CD4-positive, alpha-beta T cell treated with Interleukin-12 subunit alpha and Interleukin-12 subunit beta, for 1 hour (primary cell): ENCODE measurements at places on chromosomes 4 and X.

GRCh38 chr4:174763454-174764104 is 65.5 kb downstream of the GLRA3 start:
- no peak for DNase-seq

GRCh38 chr4:122622400-122622799 is 1.5 kb upstream of the IL21 start:
- no peak for DNase-seq

DNA sequence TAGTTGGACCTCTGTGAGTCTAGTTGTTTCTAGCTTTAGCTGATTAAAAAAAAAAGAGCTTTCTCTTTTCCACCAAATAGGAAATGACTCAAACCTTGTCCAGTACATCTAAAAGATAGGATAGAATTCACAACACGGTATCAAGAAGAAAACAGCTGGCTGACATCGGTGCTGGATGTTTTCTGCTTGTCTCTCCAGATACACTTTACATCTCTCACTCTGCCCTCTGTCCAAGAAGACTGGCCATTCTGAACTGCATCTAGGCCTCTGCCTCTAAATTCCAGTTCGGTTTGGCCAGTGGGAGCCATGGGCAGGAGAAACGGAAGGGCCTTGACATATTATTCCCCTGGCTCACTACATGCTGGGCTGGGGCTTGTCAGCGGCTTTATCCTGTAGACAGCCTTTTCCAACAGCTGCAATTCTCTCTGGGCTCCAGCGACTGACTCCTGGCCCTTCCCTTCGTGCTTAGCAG is 57.3 kb upstream of the SHISA3 start:
- DNase-seq: no peak

GRCh38 chr4:8005814-8006215 is 66.2 kb upstream of the AFAP1 start:
- no peak for DNase-seq

- DNase-seq: no peak
Observed at GRCh38 chrX:38987198-38987651, 186.0 kb downstream of the MID1IP1 start.

DNA sequence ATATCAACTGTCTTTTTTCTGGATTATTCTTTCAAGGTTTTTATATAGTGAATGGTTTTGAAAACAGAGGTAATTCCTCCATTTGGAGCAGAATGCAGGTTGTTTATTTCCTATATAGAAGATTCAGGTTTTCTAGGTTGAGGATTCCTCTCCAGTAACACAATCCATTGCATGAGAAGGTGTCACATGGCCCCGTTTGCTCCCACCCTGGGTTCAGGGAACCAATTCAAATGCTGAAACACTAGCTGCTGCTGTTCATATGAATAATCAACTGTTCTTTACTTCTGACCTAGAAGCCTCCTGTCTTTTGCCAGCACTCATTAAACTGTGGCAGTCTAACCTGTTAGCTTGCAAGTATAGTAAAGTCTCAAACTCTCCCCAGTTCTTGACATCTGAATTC is 1316.9 kb upstream of the TENM3 start:
- DNase-seq: no peak

GRCh38 chr4:152786627-152787026 is 6.9 kb downstream of the ARFIP1 start:
- no peak for DNase-seq
